Left renal pelvis (tissue), 4 donors: ENCODE measurements at places on chromosomes 16 and 17.

DNA sequence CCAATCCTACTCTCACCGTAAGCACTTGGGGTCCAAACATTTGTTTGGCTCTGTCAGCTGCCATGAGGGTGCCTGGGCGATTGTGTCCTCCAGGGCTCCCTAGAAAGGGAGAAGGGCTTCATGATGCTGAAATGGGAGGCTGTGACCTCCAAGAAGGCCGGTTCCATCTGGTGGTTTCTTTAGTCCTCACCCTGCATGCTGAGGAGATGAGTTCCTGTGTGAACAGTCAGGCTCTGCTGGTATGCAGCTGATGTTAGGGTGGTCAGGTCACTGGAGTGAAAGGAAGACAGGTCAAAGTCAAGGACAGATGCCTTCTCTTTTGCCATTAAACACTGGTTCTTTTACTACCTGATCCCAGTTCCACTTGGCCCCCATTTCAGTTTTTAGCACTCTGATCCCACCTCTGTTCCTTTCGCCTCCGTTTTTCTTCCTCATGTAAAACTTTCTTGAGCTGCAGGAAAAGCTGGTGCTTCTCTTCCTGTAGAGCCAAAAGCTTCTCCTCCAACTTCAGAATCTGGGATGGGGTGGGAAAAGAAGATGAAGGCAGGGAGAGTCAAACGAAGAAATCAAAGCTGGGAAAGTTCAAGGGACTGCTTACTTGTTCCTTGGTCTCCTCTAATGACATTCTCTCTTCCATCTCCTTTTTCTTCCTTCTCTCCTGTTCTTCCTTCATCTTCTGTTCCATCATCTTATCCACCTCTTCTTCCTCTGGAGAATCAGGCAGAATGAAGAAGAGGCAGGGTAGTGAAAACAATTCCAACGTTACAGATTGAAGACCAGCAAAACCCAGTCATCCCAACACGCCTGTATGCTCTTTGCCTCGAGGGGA, 1.1 kb downstream of the GPS2 start:
- no peak for DNase-seq

DNA sequence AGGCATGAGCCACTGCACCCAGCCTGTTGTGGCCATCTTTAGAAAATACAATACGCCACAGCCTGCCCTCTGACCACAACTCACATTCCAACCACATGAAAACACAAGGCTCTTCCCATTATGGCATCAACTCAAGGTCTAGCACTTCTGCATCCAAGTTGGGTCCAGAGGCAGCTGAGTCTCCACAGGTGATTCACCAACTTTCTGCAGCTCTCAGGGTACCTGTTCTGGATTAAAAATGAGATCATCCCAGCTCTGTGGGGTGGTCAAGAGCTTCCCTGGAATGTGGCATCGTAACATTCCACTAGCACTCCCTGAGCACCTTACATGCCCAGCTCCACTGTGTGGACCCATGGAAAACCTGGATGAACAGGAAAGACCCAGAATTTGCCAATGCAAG, 9.9 kb upstream of the GUCY2D start:
- DNase-seq = no peak

DNA sequence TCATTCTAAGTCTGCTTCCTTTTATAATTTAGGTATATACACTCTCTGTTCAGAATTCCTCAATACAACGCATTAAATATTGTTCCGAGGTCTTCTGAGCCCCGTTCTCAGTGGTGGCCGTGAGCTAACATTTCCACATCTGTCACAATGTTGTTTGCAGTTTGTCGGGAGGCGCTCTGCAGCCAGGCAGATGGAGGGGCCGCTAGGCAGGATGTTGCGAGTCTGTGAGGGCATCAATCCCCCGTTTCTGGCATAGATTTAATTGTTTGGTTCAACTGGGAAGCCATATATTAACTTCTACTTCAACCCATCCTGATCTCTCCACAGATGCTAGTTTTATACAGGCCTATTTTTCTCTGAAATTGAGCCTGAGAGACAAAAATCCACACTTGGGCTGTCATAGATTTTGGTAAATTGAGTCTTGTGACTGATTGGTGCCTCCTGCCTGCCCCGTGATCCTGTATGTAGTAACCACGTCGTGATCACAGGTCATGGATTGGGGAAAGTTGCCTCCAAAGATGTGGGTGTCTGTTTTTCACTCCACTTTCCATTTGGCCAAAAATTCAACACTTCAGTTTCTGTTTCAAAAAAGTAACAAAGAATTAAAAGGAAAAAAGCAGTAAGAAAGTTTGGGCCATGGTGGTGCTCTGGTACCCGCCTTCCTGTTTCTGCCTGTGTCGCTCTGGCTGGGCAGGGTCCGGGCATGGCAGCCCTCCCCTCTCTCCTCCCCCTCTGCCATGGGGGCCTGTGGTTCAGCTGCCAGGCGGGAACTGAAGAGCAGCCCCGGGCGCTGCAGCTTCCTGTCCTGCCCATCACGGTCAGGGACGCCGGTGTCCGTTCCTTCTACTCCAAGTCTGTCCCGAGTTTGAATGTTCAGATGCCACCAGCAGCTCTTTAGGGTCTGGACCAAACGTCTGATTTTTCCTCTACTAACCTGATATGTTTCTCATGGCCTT, 41.5 kb downstream of the RPTOR start:
- DNase-seq = no peak

- no peak for DNase-seq
Measured at GRCh38 chr17:71725811-71726210, 395.0 kb upstream of the SOX9 start.

- no peak for DNase-seq
Measured at GRCh38 chr17:79036596-79036995, 12.6 kb downstream of the C1QTNF1 start.

GRCh38 chr16:50616883-50617645, 64.0 kb downstream of the SNX20 start:
- DNase-seq = peak; percentile 34

GRCh38 chr16:9422762-9423513, 331.5 kb downstream of the HAPSTR1 start:
- DNase-seq = no peak
